ENCODE measurements at places on chromosomes 12 and 14. TPM values are rescaled to one million over a fixed set of nuclear protein-coding genes. Genes with fewer than 3 reads are reported as not detected.
A peak's percentile ranks its signal among the peaks of the same experiment; 100 is the strongest.

Gene GPX2
- not detected for total RNA-seq

Gene SLC22A17
- total RNA-seq, result 10.6 TPM

Gene KRT86
- 0.74 TPM for total RNA-seq

Gene SMCO2
- 0.47 TPM for total RNA-seq

DNA sequence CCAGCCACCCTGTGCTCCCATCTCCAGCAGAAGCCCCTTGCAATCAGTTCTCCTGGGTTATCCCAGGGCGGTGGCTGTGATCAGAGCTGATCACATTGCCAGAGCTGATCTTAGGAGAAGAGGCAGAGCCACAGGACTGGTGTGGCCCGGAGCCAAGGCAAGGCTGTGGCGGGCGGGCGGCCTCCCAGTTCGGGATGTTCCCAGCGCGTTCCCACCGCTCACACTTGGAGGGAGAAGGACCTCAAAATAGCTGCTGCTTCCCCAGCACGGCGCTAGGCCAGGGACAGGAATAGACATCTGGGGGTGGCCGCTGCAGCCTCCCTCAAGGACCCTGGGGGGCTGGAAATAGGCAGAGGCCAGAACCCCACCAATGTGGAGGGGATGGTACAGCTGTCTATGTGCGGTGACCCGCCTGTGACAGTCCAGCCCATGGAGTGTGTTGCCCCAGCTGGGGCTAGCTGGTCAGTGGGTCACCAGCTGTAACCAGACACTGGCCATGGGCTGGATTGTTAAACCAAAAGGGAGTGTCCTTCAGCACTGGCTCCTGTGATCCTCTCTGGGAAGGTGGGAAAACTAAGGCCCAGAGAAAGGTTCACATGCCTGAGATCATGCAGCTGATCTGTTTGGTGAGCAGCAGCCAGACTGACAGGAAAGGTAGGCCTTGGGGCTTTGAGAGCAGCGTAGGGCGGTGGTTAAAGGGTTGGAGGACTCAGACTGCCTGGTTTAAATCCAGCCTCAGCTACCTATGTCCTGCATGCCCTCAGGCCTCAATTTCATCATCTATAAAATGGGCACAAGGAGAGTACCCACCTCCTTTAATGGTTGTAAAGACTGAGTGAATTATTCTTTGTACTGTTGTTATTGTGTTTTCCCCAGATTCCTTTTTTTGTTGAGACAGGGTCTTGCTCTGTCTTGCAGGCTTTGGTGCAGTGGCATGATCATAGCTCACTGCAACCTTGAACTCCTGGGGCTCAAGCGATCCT is 8.0 kb upstream of the POP5 start:
- no peak overlapping the region for H3K27ac ChIP-seq
- no peaks in the 10 kb centered on the region for H3K27me3 ChIP-seq
- peaks cover 6% of the 10 kb centered on the region for H3K4me1 ChIP-seq
- H3K36me3 ChIP-seq, result no peaks in the 10 kb centered on the region

GRCh38 chr14:96263347-96264199 is 7.6 kb downstream of the BDKRB1 start:
- H3K4me1 ChIP-seq, result peaks cover 10% of the 10 kb centered on the region
- DNase-seq, result no peak
- no peaks in the 10 kb centered on the region for H3K36me3 ChIP-seq
- no peaks in the 10 kb centered on the region for H3K27me3 ChIP-seq
- no peak overlapping the region for H3K4me3 ChIP-seq

DNA sequence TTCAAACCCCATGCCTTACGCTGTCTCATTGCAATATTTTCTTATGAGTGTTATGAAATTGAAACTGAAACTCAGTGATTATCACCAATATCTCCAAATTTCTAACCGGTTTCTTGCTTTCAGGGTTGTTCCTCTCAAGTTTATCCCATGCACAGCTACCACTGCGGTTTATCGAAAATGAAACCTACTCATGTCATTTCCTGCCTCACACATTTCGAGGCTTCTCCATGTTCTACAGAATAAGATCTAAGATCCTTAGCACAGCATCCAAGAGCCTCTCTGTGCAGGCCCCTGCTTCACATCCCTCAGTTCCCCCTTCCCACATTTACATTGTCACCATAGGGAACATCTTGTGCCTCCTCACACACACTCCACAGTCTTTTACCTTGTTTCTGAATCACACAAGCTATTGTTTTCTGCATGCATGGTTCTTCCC is 45.5 kb upstream of the FAR2 start:
- H3K36me3 ChIP-seq, result no peaks in the 10 kb centered on the region
- DNase-seq, result no peak
- H3K4me3 ChIP-seq, result no peak overlapping the region

DNA sequence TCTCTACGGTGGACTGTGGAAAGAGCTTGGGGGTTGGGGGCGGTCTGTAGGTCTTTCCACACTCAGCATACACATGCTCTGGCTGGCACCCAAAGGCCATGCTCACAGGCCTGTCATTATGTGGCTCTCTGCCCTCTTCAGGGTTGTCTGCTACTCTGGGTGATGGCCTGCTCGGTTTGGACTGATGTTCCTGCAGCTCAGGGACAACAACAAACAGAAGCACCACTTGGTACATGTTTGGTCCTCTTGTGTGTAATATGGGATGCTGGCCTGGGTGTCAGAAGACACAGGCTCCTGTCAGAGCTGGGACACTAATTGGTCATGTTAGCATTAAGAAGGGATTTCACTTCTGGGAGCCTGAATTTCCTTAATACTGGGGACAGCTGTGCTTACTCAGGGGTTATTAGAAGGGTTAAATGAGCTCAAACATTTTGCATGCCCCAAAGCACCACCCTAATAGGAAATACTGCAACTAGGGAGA is 32.7 kb upstream of the SELPLG start:
- H3K27ac ChIP-seq, result peak overlapping the region; percentile 73
- DNase-seq, result no peak
- peaks cover 63% of the 10 kb centered on the region for H3K4me1 ChIP-seq
- no peaks in the 10 kb centered on the region for H3K27me3 ChIP-seq

DNA sequence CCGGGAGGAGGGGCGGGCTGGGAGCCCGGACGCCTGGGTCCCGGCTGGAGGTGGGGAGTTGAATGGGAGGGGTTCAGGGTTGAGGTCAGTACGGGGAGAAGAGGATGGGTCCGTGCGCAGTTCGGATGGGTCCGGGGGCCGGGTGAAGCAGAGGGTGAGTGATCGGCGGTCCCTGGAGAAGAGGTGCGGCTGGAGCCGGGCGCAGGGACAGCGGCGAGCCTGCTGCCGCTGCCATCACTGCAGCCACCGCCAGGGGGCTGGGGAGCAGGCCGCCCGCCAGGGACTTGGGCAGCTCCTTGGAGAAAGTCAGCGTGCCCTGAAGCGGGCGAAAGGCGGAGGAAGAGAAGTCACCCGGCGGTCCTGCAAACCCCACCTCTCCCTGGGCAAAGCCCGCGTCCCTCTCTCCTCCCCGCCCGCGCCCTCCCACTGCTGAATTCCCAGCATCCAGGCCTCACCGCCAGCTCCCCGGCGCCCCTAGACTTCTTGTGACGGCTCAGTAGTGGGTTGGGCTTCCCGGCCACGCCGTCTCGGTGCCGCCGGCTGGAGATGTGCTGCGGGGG is 6.0 kb upstream of the GPR84 start:
- H3K27ac ChIP-seq, result peak overlapping the region; percentile 32
- peak overlapping the region; percentile 46 for H3K4me3 ChIP-seq
- H3K27me3 ChIP-seq, result no peaks in the 10 kb centered on the region
- DNase-seq, result peak; percentile 79

DNA sequence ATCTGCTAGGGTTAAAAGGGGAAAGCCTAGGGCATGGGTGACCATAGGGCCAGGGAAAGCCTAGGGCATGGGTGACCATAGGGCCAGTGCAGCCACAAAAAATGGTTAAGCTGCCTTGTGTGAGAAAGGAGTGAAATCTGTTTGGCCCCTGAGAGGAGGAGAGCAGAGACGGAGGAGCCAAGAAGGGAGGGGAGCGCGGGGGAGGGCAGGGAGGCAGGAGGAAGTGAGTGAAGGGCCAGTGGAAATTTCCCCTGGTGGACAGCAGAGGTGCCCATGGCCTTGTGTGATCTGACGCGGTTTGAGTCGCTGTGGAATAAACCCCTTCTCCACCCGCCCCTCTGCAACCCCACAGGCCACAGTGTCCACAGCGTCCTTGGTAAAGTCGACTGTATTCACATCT is 618 bp upstream of the AQP6 start:
- H3K4me3 ChIP-seq, result no peak overlapping the region
- peaks cover 5% of the 10 kb centered on the region for H3K27me3 ChIP-seq
- DNase-seq, result no peak
- H3K4me1 ChIP-seq, result peaks cover 23% of the 10 kb centered on the region
- no peaks in the 10 kb centered on the region for H3K36me3 ChIP-seq

- H3K4me3 ChIP-seq, result peak overlapping the region; percentile 65
- DNase-seq, result peak; percentile 58
- H3K4me1 ChIP-seq, result peaks cover 20% of the 10 kb centered on the region
- H3K27me3 ChIP-seq, result no peaks in the 10 kb centered on the region
Measured at GRCh38 chr14:102777711-102778337, 575 bp downstream of the TRAF3 start.

DNA sequence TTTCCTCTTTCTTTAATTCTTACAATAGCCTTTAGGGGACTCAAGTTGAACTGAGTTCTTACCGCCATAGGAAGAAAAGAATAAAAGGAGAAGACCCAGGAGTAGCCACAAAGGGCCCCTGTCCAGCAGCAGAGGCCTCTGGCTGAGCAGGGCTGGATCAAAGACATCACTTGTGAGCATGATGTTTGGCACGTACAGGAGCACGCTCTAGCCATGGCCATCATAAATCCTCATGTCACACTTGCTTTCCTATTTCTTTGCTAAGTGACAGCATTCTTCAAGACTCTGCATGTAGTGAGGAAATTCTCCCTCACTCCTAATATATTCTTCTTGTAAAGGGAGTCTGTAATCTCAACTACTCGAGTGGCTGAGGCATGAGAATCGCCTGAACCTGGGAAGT is 15.7 kb downstream of the CLEC4C start:
- no peaks in the 10 kb centered on the region for H3K4me1 ChIP-seq
- no peak overlapping the region for H3K27ac ChIP-seq
- H3K4me3 ChIP-seq, result no peak overlapping the region
- H3K36me3 ChIP-seq, result no peaks in the 10 kb centered on the region
- no peak for DNase-seq

GRCh38 chr12:15194456-15195368 is 26.5 kb downstream of the RERG start:
- peak overlapping the region; percentile 15 for H3K27ac ChIP-seq
- peaks cover 16% of the 10 kb centered on the region for H3K4me1 ChIP-seq
- H3K27me3 ChIP-seq, result no peaks in the 10 kb centered on the region
- DNase-seq, result no peak
- no peak overlapping the region for H3K4me3 ChIP-seq
